ENCODE measurements at places on chromosomes 7 and 10.

GRCh38 chr7:29588900-29589696 is 25.5 kb downstream of the PRR15 start:
- no peak for DNase-seq

DNA sequence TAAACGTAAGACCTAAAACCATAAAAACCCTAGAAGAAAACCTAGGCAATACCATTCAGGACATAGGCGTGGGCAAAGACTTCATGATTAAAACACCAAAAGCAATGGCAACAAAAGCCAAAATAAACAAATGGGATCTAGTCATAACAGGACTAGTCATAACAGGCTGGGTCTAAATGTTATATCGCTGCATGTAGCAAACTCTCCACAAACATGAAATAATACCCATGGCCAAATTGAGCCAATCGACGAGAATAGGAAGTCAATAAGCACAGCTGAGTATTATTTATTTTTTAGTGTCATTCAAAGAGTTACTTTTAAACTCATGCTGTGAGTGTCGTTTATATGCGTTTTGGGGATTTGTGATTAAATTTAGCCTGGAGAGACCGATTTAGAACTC is 225.1 kb downstream of the TFEC start:
- no peak for DNase-seq

GRCh38 chr10:33236916-33237315 is 97.6 kb downstream of the NRP1 start:
- DNase-seq = no peak

- DNase-seq = no peak
Observed at GRCh38 chr7:119929891-119930290, 343.1 kb upstream of the KCND2 start.

GRCh38 chr10:48480397-48481374 is 124.2 kb downstream of the ARHGAP22 start:
- no peak for DNase-seq

GRCh38 chr10:15531927-15532722 is 161.0 kb upstream of the FAM171A1 start:
- DNase-seq = no peak

GRCh38 chr10:78450807-78451485 is 417.3 kb downstream of the RPS24 start:
- DNase-seq = no peak

- DNase-seq = no peak
Observed at GRCh38 chr7:29482056-29482455, 81.6 kb upstream of the PRR15 start.

DNA sequence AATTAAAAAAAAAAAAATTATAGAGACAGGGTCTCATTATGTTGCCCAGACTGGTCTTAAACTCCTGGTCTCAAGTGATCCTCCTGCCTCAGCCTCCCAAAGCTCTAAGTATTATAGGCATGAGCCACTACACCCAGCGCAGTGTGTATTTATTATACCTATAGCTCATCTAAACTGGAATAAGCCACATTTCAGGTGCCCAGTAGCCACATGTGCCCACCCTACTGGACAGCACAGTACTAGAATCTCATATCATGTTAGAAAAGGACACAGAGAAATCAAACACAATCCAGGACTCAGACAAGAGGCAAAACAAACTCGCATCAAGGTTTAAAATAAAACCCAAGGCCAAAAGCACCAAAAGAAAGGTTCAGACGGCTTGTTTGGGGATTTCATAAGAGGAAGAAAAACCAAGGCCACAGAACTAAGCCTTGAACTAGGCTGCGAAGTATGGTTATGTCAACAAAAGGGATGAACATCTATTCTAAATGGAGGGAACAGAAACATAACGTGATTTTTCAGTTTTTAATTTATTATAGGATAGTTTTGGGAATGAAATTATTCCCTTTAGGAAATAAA is 32.3 kb downstream of the SLC16A9 start:
- no peak for DNase-seq

DNA sequence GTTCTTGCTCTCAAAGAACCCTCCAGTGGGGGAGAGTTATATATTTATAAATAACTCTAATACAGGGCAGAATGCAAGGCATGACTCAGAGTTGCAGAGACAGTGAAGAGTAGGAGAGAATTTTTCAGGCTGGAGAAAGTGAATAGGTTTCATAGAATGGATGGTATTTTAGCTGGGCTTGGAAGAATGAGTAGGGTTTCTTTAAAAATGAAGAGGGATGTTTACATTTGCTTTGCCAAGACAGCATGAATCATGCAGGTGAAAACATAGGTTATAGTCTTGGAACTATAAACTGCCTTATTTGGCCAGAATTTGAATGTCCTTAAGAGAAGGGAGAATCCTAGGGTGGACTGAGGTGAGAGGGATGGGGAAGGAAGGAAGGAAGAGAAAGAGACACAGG is 124.8 kb downstream of the CPED1 start:
- DNase-seq = no peak

All from fibroblast of the conjunctiva (primary cell).